Stimulated activated CD8-positive, alpha-beta memory T cell treated with anti-CD3 and anti-CD28 coated beads, Interleukin-15, amount 100 ng/mL, for 48 hours (primary cell): ENCODE measurements at places on chromosomes 7 and 10.

- no peak for DNase-seq
Observed at GRCh38 chr7:94649450-94649849, 6.5 kb downstream of the SGCE start.

DNA sequence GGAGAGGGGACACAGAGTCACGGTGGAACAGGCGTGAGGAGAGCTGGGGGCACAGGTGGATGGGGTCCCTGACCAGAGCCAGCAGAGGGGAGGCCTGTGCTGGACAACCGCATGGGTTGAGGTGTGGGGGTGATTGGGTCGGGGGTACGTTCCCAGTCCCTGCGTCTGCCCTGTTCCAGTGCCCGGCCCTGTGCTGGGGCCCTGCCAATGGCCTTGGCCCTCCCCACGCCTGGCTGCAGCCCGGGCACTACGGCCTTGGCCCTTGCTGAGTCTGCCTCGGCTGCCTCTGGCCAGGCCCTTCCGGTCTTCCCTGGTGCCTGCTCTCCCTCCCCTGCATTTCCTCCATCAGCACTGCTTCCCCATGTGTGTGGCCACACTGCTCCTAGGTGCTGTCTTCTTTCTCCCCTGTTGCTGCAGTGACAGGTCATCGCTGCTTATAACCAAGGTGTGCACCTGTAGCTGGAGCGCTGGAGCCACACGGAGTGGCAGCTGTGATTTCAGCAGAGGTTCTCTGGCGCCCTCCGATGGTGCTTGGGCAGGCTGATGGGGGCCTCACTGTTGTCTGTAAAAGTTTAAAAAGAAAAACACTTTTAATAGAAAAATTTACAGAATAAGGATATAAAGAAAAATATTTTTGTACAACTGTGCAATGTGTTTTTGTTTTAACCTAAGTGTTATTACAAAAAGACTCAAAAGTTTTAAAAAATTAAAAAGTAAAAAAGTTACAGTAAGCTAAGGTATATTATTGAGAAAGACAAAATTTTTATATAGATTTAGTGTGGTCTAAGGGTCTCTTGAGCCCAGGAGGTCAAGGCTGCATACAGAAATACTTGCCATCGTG is 45.2 kb upstream of the BHLHA15 start:
- DNase-seq = peak; percentile 14

- no peak for DNase-seq
Observed at GRCh38 chr7:104207348-104207730, 474 bp downstream of the ORC5 start.

GRCh38 chr7:91311839-91312238 is 47.6 kb downstream of the FZD1 start:
- no peak for DNase-seq

DNA sequence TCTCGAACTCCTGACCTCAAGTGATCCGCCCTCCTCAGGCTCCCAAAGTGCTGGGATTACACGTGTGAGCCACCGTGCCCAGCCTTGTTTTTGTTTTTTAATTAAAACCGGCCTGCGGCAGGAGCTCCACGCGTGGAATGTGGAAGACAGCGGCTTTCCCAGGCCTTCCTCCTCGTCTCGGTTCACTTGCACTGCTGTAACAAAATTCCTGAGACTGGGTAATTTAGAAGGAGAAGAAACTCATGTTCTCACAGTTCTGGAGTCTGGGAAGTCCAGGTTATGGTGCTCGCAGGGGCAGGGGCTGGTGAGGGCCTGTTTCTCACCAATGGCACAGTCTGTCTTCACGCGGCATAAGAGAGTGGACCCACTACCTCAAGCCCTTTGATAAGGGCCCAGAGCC is 14.4 kb upstream of the CRYGN start:
- DNase-seq = no peak

GRCh38 chr7:84218681-84219080 is 24.1 kb upstream of the SEMA3A start:
- no peak for DNase-seq

GRCh38 chr10:14954001-14954770 is at the start of gene DCLRE1C:
Gene DCLRE1C (minus strand): TSS chr10:14954096. CDS start chr10:14954010, 86 bp downstream.
- peak; percentile 85 for DNase-seq

DNA sequence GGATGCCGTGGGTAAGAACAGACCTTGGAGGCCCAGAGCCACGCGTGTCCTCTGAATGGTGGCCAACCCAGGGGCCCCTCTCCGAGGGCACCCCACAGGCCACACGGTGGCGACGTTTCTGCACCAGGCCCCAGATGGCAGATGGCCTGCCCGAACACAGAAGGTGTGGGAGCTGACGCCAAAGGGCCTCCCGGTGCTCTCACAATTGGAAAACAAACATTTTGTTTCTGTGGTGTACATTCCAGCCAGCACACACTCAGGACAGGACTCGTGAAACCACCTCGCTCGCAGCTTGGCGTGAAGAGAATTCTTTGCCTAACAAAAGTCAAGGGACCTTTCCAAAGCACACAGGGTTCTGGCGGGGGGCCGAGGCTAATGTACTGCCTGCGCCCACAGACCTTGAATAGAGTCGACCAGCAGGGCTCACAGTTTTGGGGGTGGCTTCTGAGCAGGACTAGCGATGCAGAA is 112.1 kb downstream of the FAM53B start:
- DNase-seq = no peak

GRCh38 chr7:27148031-27148755 is 619 bp upstream of the HOXA6 start:
- no peak for DNase-seq

DNA sequence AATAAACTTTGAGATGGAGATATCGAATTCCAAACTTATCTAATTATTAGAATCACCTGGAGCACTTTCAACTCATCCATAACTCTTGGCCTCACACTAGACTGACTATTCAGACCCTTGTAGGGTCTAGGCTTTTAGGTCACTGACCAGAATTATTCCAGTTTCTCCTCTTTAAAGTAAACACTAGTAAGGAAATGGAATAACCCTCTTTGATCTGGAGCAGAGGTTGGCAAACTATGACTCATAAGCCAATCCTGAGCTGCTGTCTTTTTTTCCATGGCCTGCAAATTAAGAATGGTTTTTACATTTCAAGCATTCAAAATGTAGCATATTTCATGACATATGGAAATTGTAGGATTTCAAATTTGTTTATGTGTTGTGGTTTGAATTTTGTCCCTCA is 1601.9 kb downstream of the REEP3 start:
- DNase-seq = no peak

DNA sequence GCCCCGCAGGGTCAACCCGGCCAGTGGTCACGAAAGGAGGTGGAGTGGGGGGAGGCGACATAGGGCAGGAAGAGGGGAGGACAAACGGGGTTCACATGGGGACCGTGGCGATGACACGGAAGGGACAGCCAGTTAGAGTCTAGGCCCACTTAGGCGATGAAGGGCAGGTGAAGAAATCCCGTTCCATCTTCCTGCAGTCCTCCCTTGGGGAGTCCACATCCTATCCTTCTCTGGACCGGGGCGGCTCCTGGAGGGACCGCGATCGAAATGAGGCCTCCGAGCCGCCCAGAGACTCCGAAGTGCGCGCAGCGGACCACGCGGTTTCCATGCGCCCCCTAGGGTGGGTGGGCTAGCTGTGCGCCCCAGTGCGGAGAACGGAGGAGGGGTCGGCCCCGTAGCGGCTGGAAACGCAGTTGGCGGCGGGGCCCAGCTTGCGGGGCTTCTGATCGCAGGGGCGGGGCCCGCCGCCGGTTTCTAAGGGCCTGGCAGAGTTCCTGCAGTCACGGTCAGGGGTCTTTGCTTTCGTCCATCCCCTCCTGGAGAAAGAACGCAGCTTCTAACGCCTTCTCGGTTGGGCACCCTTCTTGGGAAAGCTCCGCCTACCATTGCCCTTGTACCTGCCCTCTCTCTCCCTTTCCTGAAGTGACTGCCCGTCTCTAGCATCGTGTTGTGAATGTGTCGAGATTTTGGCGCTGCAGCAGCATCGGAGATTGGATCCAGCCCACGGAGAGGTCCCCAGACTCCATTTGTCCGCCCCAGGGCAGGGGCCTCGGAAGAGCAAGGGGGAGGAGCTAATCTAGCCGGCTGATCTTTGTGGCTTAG is 17.9 kb upstream of the TMEM225B start:
- DNase-seq = no peak

DNA sequence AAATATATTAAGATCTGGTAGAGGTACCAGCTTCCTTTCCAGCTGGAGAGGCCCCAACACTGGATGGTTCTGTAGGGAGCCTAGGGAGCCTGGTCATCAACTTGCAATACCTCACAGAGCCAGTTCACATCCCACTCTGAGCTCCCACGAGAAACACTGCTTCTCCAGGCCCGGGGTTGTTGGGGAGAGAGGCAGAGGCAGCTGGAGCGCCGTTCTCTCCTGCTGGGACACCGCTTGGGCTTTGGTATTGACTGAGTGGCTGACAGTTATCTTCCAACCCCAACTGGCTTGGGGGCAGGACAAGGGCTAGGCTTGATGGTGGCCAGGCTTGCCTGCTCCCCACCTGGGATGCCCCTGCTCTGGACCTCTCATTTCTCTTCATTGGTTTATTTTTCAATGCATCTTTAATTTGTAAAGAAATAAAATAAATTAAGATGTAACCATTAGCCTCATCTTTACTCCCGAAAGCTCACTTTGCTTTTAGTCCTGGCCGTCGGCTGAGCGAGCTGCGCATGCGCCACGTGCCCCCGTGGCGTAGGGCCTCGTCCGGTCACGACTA is 10.0 kb upstream of the CHCHD1 start:
- DNase-seq = no peak

- no peak for DNase-seq
Observed at GRCh38 chr10:70312972-70313371, 29.2 kb upstream of the NPFFR1 start.

GRCh38 chr10:24448351-24448999 is 239.5 kb downstream of the KIAA1217 start:
- DNase-seq = no peak

DNA sequence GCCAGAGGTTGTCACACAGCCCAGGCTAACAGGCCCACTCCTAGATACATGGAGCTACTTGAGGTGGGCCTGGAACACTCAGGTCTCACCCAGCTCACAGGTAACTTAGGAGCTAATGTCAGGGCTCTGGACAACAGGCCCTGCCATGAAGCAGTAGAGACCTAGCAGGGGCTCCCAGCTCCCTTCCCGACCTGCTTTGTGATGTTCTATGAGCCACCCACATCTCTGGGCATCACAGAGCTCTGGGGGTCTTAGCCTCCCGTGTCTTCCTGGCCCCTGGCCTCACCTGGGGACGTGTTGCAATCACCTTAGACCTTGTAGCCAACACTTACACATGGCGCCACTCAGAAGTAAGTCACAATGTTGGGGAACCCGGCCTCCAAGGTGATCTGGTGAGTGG is 12.4 kb downstream of the WDFY4 start:
- no peak for DNase-seq

- no peak for DNase-seq
Observed at GRCh38 chr7:76315364-76315763, 12.9 kb downstream of the HSPB1 start.

DNA sequence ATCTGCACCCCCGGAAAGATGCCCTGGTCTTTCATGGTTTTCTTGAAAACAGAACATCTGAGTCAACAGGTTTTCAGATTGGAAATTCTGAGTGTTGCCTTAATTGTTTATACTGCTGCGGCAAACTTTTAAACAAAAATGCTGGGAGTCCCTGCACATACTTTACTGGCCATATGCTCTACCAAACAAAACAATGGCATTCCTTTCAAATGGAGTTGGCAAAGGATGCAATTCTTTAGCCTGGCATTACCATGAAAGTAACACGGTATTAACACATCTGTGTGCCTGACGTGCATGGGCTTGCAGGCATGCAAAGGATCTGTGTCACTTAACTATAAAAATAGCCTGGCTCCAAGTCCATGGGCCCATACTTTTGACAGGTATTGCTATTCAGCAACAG is 4.2 kb downstream of the INHBA start:
- DNase-seq = no peak
